WTC11 (cell line): ENCODE measurements at places on chromosomes 1 and 21. TPM values are rescaled to one million over a fixed set of nuclear protein-coding genes. Genes with fewer than 3 reads are reported as not detected.

GRCh38 chr1:42680921-42681683 lies 1.1 kb upstream of the YBX1 start:
- peak overlapping the region; percentile 96 for H3K4me3 ChIP-seq
- H3K4me1 ChIP-seq, result peaks cover 37% of the 10 kb centered on the region
- H3K27ac ChIP-seq, result peak overlapping the region; percentile 93
- no peak for DNase-seq

- no peak overlapping the region for H3K4me3 ChIP-seq
- H3K27ac ChIP-seq, result no peak overlapping the region
- H3K4me1 ChIP-seq, result peaks cover 12% of the 10 kb centered on the region
- peaks cover 39% of the 10 kb centered on the region for H3K27me3 ChIP-seq
- no peak for DNase-seq
These were observed 8.3 kb downstream of the IL24 start for GRCh38 chr1:206905295-206906164.

Gene DISP1
- total RNA-seq, result 2.8 to 4.8 TPM (median 4.6 TPM) in 3 replicates

GRCh38 chr1:53091841-53092645 lies 30.0 kb downstream of the PODN start:
- H3K27ac ChIP-seq, result no peak overlapping the region
- H3K27me3 ChIP-seq, result no peaks in the 10 kb centered on the region; the same call in 1 of the 2 replicates
- H3K4me3 ChIP-seq, result no peak overlapping the region
- no peak for DNase-seq
- no peaks in the 10 kb centered on the region for H3K4me1 ChIP-seq
- H3K36me3 ChIP-seq, result no peaks in the 10 kb centered on the region

Gene SYT14
- total RNA-seq, result 10.6 to 12.0 TPM (median 10.9 TPM) in 3 replicates

- no peaks in the 10 kb centered on the region for H3K27me3 ChIP-seq
- no peak overlapping the region for H3K4me3 ChIP-seq
- H3K27ac ChIP-seq, result no peak overlapping the region
- DNase-seq, result no peak
- H3K4me1 ChIP-seq, result peaks cover 2% of the 10 kb centered on the region; the same call in 1 of the 2 replicates
These were observed 28.3 kb upstream of the RCSD1 start for GRCh38 chr1:167601442-167602383.

Gene ZC3H11A
- total RNA-seq, result 73.4 to 80.1 TPM (median 75.2 TPM) in 3 replicates

DNA sequence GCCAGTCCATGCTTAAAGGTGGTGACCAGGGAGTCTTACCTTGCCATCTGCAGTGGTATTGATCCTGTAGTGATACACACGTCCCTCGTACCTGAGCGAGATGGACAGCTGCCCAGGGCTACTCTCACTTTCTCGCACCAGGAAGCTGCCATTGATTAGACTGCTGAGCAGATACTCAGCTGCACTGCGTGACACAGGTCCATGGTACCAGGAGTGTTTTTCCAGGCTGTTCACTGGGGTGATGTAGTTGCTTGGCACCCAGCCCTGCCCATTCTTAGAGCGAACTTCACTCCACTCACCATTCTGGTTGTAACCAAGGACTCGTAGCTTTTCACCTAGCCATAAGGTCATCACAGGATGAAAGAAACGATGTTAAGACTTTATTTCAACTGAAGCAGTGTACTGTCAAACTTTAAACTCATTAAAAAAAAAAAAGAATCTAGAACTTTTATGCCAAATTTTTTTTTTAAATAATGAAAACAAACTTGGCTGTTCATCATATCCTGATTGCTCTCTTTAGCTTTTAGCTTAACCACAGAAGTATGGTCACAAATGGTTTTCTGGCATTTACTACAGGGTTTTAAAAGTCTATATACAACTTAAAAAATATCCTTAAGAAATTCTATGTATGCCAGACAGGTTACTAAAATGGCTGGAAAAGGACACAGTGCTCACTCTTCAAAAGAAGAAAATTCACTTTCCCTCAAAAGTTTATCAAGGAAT lies 44.6 kb downstream of the TOR3A start:
- H3K27ac ChIP-seq, result no peak overlapping the region
- DNase-seq, result no peak
- H3K36me3 ChIP-seq, result peaks cover 15% of the 10 kb centered on the region

- H3K36me3 ChIP-seq, result no peaks in the 10 kb centered on the region
- H3K27ac ChIP-seq, result no peak overlapping the region
- no peaks in the 10 kb centered on the region for H3K27me3 ChIP-seq
- H3K4me1 ChIP-seq, result no peaks in the 10 kb centered on the region
- DNase-seq, result no peak
These were observed 329.7 kb upstream of the USP24 start for GRCh38 chr1:55544826-55545225.

DNA sequence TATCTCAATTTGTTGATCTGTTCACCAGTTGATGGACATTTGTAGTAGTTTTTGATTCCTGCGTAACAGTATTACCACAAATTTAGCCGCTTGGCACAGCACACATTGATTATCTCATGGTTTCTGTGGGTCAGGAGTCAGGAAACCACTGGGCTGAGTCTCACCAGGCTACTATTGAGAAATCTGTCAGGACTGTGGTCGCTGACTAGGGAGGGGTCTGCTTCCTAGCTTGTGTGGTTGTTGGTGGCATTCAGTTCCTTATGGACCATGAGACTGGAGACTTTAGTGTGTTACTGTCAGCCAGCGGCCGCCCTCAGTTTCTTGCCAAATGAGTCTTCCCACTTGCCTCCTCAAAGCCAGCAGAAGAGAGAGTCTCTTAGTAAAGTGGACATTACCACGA lies 9.8 kb downstream of the PEX14 start:
- H3K27me3 ChIP-seq, result no peaks in the 10 kb centered on the region
- no peak overlapping the region; the same call in 1 of the 2 replicates for H3K27ac ChIP-seq
- 0 out of 2 replicates have a peak, but pooled peaks cover 2% of the 10 kb centered on the region for H3K4me1 ChIP-seq

Gene HSF2BP
- 1.1 to 1.3 TPM (median 1.2 TPM) in 3 replicates for total RNA-seq

- H3K27me3 ChIP-seq, result no peaks in the 10 kb centered on the region; the same call in 1 of the 2 replicates
- no peaks in the 10 kb centered on the region for H3K4me1 ChIP-seq
- no peak overlapping the region for H3K27ac ChIP-seq
- no peak overlapping the region for H3K4me3 ChIP-seq
- H3K36me3 ChIP-seq, result peaks cover 37% of the 10 kb centered on the region
- no peak for DNase-seq
These were observed 196.0 kb downstream of the URB2 start for GRCh38 chr1:229822026-229822425.

Gene ZRANB2
- 77.3 to 85.8 TPM (median 80.1 TPM) in 3 replicates for total RNA-seq

GRCh38 chr1:158019171-158019868 lies 25.9 kb downstream of the KIRREL1 start:
- peak overlapping the region; percentile 91 for H3K27ac ChIP-seq
- no peaks in the 10 kb centered on the region for H3K27me3 ChIP-seq
- H3K36me3 ChIP-seq, result no peaks in the 10 kb centered on the region; the same call in 1 of the 2 replicates
- H3K4me3 ChIP-seq, result peak overlapping the region; percentile 37

DNA sequence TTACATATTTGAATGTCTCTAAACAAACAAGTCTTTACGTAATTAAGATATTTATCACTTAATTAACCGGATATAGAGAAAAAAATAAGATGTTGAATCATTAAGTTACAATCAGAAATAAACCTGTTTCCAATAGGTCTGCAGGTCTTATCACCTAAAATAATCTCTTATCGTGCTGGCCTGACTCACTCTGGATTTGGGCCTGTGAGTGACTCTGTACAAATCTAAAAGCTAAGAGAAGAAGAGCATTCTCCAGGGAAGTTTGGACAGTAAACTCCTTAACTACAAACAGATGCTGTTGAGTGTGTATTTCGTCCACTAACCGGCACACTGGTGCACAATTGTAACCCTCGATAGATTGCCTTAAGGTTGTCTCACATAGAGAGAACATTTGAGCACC lies 25.3 kb downstream of the CEP104 start:
- H3K27ac ChIP-seq, result no peak overlapping the region

GRCh38 chr1:3669421-3669821 lies 17.1 kb downstream of the TP73 start:
- H3K4me1 ChIP-seq, result peaks cover 26% of the 10 kb centered on the region
- no peaks in the 10 kb centered on the region for H3K36me3 ChIP-seq
- no peak overlapping the region for H3K4me3 ChIP-seq
- H3K27me3 ChIP-seq, result no peaks in the 10 kb centered on the region; the same call in 1 of the 2 replicates

DNA sequence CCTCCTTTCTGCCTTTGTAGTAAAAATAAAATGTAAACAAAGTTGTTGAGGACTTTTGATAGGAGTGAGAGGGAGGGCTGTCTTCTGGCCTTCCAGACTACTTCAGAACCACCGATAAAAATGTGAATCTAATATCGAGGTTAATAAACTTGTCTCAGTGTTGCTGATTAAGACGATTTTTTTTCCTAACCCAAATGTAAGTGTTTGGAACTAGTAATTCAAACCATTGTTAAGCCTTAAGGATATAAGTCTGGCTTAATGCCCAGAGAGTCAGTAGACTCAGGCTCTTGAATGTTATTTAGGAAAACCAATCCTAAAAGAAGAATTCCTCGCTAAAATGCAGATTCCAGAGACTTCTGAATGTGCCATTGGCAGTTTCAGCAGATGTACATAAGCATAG lies 356.9 kb downstream of the SIPA1L2 start:
- peaks cover 28% of the 10 kb centered on the region for H3K27me3 ChIP-seq
- H3K4me3 ChIP-seq, result no peak overlapping the region
- DNase-seq, result no peak
- H3K4me1 ChIP-seq, result peaks cover 18% of the 10 kb centered on the region
- H3K27ac ChIP-seq, result no peak overlapping the region

DNA sequence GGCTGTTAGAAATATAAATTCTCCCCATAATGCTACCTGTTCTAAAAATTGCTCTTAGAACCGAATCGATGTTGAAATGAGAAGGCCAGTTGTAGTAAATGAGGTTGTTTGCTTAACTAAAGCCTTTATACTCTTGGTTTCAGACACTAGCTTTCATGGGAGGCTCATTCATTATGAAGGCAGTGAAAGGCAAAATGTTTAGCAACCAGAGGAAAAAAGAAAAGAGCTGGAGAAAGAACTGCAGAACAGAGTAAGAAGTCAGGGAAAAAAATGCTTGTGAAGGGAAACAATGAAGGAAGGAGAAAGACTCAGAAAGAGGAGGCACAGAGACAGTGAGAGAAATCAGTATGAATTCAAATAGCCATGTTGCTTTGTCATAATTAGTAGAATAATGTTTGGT lies 128.2 kb downstream of the ATP5PO start:
- H3K36me3 ChIP-seq, result peaks cover 11% of the 10 kb centered on the region
- no peak for DNase-seq
- H3K27ac ChIP-seq, result peak overlapping the region; percentile 69
- H3K4me3 ChIP-seq, result no peak overlapping the region
- H3K4me1 ChIP-seq, result peaks cover 4% of the 10 kb centered on the region

DNA sequence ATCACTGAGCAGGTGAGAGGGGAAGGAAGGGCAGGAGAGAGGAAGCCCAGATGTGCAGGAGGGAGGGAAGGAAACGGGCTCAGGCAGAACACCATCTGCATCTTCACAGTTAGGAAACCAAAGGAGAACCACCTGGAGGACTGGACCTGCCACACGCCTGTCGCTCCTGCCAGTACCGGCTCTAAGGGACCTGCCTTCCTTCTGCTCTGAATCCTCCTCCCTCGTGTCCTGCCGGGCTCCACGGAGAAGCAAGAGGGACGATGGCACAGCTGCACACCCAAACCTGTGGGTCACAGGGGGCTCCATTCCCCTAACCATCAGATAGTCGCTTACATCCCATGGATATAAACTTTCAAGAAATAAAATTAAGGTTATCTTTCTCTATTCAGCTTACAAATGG lies 56.1 kb downstream of the TOR1AIP2 start:
- H3K36me3 ChIP-seq, result no peaks in the 10 kb centered on the region
- H3K4me3 ChIP-seq, result no peak overlapping the region
- peaks cover 18% of the 10 kb centered on the region for H3K4me1 ChIP-seq

DNA sequence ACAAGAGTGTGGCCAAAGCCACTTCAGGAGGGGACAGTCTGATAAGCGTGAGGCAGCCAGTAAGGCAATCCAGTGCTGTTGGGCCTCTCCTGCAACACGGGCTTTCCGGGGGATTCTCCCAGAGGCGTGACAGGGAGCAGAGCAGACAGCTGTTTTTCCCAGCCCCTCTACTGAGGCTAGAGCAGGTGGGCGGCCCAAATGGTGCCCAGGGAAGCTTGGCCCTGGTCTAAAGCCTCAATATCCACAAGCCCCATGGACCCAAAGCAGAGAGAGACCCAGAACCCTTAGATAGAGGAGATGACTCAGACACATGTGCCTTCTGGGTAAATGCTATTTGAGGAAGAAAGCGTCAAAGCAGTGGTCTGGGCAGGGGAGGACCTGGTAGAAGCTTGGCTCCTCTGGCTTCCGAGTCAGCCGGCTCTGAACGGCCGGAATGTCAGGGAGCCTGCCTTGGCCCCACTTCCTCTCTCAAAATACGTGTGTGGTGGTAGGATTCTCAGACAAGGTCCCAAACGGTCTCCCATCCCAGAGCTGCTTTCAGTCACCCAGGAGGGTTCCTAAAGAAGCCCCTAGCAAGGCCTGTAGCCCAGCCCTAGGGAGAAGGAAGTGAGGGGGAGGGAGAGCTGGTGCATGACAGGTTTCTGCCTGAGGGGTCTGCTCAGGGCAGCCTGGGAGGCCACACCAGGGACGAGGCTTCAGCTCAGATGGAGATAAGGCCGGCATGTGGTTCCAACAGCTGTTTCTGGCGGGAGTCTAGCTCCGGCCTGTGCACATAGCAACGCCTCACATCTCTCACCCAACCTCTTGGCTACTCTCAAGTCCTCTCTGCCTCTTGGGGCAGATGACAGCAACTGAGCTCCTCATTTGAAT lies 28.8 kb downstream of the PIK3C2B start:
- H3K27ac ChIP-seq, result peak overlapping the region; percentile 54; the same call in 1 of the 2 replicates
- no peak overlapping the region for H3K4me3 ChIP-seq
- peaks cover 11% of the 10 kb centered on the region; the same call in 1 of the 2 replicates for H3K4me1 ChIP-seq
- H3K27me3 ChIP-seq, result no peaks in the 10 kb centered on the region
- no peak for DNase-seq

Gene DNAH14
- 34.1 to 36.9 TPM (median 35.4 TPM) in 3 replicates for total RNA-seq

GRCh38 chr1:45051005-45051772 lies 39.1 kb downstream of the UROD start:
- no peaks in the 10 kb centered on the region for H3K4me1 ChIP-seq
- no peak for DNase-seq
- H3K27me3 ChIP-seq, result no peaks in the 10 kb centered on the region
- no peaks in the 10 kb centered on the region for H3K36me3 ChIP-seq
- H3K4me3 ChIP-seq, result no peak overlapping the region
- H3K27ac ChIP-seq, result no peak overlapping the region

DNA sequence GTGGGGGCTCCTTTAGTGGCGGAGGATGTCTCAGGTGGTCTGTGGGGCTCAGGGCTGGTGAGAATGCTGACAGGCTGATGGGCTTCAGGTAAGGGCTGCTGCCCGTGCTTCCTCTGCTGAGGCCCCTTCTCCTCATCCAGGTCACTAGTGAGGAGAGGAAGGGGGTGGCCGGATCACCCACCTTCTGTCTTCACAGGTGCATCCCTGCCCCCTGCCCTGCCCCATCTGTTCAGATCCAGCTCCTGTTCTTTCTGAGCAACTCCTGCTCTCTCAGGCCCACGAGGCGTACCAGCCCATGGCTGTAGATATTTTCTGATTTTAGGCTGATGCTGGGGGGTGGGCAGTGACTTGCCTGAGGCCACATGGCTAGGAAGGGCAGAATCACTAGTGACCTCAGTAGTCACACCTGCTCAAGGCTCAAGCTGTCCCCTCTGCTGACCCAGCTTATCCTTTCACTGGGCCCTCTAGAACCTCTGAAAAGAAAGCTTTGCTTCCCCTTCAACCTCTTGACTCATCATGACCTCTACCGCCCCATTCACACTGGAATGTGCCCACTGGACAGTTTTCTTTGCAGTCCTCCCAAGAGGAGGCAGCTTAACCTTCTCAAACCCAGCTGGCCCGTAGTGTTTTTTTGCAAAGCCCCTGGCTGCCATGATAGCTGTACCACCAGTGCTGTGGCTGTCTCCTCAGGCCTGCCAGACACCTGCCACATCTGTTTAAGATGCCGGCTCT lies 14.8 kb downstream of the DCST2 start:
- peaks cover 3% of the 10 kb centered on the region; the same call in 1 of the 2 replicates for H3K36me3 ChIP-seq
- peaks cover 34% of the 10 kb centered on the region for H3K4me1 ChIP-seq
- peaks cover 4% of the 10 kb centered on the region; the same call in 1 of the 2 replicates for H3K27me3 ChIP-seq

Gene CFH
- 0.17 to 0.44 TPM (median 0.34 TPM) in 3 replicates for total RNA-seq
